ENCODE measurements at places on chromosomes 3 and 15.

DNA sequence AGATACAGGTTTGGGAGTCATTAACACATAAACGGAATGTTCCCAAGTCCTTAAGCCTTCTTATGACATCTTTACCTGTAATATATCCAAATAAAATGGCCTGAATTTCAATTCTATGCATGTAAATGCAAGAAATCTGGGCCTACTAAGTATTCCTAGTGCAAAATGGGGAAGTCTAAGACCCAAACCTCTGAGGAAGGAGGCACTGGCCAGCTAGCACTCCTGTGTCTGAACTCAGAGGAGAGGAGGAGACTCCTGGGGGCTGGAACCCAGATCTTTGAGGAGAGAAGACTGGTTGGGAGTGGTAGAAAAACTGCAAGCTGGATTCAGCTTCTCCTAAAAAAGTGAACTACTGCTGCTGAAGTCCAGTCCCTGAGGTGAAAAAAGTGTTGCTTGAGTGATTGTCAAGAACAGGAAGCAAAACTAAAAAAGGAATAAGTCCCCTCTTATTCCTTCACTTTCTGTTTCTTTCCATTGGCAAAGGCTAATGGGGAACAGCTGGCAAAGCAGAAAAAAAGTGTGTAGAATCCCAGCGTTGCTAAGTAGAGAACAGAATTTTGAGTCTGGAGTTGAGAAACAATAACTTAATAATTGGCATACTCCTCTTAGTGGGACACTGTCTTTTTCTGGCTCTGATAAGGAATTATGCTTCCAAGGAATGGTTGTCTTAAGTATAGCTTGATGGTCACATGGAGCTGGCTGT, 54.8 kb upstream of the ATP2C1 start:
- DNase-seq, result no peak

DNA sequence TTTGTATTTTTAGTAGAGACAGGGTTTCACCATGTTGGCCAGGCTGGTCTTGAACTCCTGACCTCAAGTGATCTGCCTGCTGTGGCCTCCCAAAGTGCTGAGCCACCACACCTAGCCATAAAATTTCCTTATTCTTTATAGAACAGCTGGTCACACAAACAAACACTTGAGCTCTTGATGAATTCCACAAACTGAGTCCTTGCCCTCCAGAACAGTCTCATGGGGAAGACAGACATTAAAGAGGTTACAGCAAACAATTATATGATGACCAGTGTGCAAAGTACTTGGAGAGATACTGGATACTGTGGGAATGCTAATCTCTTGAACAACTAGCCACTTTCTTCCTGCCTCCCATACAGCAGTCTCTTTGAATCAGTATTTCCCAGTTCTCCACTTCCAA, 7.5 kb upstream of the ATP11B start:
- no peak for DNase-seq

- DNase-seq, result peak; percentile 23
Observed at GRCh38 chr3:136250059-136250902, at the start of gene PCCB. Gene PCCB (plus strand): TSS chr3:136250340. CDS start chr3:136250376, 36 bp downstream.

DNA sequence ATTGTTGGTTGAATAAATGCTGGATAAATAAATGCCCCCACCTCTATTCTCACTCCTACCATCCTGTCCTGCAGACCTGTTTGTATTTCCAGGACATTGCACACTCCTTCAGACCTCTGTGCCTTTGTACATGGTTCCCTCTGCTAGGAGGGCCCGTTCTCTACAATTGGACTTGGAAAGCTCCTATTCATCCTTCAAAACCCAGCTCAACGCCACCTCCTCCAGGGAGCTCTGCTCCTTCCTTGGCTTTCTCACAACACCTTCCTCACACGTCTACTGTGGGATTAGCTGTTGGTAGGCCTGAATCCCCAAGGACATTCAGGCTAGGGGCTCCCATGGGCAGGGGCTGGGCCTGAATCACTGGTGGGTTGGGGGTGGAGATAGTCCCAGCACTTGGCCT, 78.7 kb upstream of the SEC13 start:
- no peak for DNase-seq

DNA sequence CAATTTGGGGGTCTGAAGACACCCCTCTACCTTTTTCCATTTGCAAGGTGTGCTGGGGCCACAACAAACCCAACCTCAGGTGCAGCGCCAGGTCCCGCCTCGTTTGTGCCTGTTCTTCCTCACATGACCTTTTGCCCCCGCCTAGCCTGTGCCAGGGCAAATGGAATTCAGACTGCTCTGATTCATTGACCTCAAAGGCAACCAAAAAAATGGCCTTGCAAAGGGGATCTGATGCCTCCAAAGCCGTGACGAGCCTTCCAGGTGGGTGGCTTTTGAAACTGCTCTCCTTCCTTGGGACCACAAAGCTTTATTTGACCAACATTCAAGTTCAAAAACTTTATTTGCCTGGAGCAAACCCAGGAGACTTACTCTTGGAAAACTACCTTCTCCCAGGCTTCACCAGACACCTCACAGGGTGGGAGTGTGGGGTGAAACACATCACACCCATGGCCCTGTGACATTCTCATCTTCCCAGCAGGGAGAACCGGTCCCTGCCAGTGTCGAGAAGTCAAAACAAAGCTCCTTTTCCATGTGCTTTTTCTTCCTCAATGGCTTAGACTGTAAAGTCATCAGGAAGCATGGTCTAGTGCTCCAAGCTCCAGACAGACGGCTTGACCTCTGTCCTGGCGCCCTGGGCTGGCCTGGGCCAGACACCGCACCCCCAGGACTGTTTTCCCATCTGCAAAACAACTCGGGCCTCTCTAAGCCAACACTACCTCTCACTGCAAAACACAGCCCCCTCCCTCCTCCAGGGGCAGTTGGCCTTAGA, 103.9 kb upstream of the HES1 start:
- no peak for DNase-seq

DNA sequence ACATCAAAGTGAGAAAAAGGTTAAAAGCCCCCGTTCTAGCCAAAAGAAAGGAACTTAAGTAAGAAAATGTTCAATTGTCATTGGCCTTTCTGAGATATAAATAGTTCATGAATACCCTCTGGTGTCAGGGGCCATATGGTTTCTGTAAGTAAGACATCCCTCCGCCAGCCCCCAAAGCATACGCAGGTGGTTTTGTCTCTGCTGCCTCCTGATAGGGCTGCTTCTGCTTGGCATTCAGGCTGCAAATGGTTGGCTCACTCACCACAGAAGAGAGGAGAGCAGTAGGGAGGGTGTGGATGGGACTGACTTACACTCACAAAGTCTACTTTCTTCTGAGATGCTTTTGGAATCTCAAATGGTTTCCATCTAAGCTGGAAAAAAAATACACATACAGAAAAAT, 29.8 kb downstream of the HGD start:
- DNase-seq, result peak; percentile 62

- no peak for DNase-seq
Observed at GRCh38 chr15:85532689-85533088, 152.3 kb downstream of the AKAP13 start.

DNA sequence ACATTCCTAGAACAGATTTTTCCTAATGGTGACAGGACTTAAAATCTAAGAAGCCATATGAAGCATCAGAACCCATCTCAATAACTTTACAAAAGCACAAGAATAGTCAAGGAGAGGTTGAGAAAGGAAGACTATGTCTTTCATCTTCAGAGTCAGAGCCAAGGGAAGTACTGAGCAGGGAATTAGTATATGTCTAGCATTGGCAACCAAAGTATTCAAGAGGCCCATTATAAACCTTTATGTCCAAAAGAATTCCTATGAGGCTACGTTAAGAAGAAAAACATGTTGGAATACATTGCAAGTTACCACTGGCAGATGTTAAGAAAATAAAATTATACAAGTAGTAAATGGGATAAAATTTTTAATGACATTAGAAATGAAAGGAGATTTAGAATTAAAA, 150.5 kb downstream of the MAGI1 start:
- no peak for DNase-seq

GRCh38 chr3:123757281-123757940, 126.7 kb downstream of the MYLK start:
- DNase-seq, result no peak

DNA sequence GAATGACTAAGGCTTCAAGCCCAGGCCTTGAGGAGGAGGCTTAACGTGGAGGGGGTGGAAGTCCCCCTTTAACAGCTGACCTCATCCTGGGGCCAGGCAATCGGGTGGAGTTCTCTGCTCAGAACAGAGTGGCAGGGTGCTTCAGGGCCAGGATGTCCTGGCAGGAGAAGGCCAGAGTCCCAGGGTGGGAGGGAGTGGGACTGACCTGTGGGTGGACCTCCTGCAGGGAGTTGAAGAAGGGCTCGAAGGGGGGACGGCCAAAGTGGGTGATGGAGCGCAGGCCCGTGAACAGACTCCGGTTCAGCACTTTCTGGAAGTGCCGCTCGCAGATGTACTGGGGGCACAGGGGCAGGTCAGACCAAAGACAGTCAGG, 19.6 kb downstream of the DUOX2 start:
- no peak for DNase-seq

DNA sequence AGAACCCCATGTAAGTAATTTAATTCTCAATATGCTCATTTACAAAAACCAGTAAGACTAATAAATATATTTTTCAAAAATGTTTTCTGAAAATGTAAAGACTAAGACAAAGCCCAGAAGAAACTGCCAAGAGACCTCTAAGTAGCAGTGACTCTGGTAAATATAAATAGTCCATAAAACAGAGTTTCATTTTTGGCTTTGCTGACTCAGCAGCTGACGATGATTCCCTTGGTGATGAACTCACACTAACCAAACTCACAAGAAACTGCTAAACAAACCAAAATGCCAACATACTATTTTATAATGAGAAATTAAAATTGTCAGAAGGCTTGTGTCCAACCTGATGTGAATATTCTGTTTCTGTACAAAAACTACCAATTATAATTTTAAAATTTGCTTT, 31.5 kb upstream of the IMPG2 start:
- DNase-seq, result no peak

- DNase-seq, result no peak
Observed at GRCh38 chr3:34001990-34002389, 203.6 kb downstream of the PDCD6IP start.

- DNase-seq, result peak; percentile 6
Observed at GRCh38 chr3:77254967-77255831, 215.3 kb downstream of the ROBO2 start.

DNA sequence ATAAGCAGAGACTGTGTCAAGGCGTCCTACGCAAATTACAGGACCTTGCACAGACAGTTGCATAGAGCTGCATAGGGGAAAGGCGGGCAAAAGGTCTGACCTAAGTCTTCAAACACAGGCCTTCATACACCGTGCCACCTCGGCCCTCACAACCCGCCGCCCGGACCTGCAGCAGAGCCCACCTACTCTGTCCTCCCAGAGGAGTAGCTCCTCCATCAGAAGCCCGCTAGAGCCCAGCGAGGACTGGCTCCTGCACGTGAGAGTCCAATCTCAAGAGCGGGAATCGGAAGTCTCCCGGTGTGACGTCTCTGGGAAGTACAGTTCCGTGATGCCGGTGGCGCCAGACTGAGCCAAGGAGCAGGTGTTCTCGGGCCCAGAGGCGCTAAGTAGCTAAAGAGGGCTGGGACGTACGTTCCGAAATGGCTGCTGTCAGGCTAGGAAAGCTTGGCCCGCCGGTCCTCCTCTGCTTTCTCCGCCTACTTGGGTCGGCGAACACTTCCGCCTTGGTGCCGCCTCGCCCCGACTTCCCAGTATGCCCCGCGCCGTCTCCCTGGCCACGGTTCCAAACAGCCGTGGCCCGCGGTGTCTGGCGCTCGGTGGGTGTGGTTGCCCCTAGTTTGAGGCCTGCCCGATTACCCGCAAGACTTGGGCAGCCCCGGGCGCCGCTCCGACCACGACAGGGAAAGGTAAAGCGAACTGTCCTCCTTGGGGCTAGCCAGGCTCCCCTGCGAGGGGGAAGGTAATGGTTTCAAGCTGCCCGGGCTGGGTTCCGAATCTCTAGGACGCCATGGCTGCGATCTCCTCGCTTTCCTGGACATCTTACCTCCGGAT, at the start of the genes ASTE1 and NEK11:
Gene ASTE1, minus strand, starts transcription at position 505 of the 831 bp plus-strand sequence. CDS start 1,519 bp downstream, outside the sequence.
Gene NEK11, plus strand, starts transcription at position 557 of the 831 bp plus-strand sequence. CDS start 2,832 bp downstream, outside the sequence.
- peak; percentile 41 for DNase-seq

DNA sequence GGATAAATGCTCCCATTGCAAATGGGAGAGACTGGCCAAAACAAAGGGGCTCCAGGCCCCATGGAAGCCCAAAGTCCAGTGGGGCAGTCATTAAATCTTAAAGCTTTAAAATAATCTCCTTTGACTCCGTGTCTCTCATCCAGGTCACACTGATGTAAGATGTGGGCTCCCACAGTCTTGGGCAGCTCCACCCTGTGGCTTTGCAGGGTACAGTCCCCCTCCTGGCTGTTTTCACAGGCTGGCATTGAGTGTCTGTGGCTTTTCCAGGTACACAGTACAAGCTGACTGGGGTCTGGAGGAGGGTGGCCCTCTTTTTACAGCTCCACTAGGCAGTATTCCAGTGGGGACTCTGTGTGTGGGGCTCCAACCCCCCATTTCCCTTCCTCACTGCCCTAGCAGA, 45.9 kb downstream of the NIPA2 start:
- no peak for DNase-seq

- DNase-seq, result no peak
Observed at GRCh38 chr15:78054966-78055365, 22.5 kb downstream of the TBC1D2B start.

GRCh38 chr3:115351193-115351592, 204.1 kb upstream of the ZBTB20 start:
- DNase-seq, result no peak

DNA sequence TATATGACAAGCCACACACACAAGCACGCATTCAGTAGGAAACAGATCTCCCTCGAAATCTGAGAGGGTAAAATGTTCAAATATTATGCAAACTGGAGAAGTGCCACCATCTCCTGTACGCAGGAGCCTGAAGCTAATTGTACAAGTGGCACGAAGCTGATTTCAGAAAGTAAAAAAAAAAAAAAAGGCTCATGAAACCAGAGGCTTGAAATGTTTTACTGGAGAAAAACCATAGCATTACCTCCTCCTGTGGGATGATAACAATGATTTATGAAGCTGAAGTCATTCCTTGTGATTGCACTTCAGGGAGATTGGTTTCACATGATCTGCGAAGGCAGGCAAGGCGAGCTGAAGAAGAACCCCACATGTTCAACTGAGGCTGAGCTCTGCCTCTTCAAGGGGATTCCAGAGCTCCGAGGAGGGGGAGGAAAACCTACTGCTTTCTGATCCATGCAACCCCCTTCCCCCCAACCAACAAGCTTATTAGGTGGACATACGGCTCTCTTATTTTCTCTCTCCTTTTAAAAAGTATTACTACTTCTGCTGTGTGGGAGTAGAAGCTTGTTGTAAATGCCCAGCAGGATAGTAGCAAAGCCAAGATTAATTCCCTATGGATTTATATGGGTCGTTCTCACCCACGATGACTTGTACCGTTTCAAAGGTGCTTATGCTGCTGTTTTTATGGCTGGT, 101.1 kb downstream of the GREM1 start:
- DNase-seq, result no peak

- DNase-seq, result no peak
Observed at GRCh38 chr3:31278532-31278931, 254.2 kb upstream of the STT3B start.

- DNase-seq, result no peak
Observed at GRCh38 chr3:115359536-115359935, 212.4 kb upstream of the ZBTB20 start.

DNA sequence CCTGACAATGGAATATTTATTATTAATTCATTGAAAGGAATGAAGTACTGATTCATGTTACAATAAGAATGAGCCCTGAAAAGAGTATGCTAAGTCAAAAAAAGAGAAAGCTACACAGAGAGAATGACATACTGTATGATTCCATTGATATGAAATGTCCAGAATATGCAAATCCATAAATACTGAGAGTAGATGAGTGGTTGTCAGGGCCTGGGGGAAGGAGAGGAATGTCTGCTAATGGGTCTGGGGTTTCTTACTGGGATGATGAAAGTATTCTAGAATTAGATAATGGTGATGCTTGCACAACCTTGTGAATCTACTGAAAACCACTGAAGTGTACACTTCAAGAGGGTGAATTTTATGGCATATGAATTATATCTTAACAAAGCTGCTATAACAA, 79.9 kb upstream of the HACD2 start:
- DNase-seq, result no peak
